ENCODE measurements at places on chromosomes 7 and 10.

- no peak for DNase-seq
Measured at GRCh38 chr7:132307465-132307864, 268.8 kb downstream of the PLXNA4 start.

DNA sequence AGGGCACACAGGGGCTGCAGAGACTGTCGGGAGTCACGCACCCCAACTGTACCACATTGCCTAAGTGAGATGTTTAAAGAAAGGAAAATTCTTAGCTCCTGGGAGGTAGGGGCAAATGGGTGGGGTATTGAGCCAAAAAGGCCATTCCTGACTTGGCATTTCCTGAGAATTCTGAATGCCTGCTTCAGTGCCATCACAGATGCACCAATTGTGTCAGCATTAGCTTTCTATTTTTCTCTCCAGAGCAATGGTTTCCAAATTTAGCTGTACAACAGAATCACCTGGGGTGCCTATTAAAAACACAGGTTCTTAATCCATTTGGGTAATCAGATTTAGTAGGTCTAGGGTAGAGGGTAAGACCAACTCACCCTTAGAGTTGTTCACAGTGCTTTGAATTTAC, 43.1 kb downstream of the LSMEM1 start:
- no peak for DNase-seq

- no peak for DNase-seq
Measured at GRCh38 chr10:14259696-14260566, 70.8 kb downstream of the FRMD4A start.

DNA sequence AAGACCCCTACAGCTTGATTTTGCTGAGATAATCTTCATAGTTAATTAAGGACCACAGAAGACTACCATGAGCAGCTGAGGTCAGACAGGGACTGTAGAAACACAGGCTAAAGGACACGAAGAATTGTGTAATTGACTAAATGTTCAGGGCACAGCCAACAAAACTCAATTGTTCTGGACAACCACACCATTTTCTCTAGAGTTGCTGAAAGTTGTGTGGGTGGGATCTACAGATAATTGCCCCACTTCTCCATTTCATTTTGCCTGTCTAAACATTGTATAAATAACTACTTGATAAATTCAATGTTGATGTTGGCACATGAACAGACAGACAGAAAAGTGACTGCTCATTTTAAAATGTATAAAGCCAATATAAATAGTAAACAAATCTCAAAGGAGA, 39.0 kb upstream of the SLC16A12 start:
- no peak for DNase-seq

GRCh38 chr10:80068270-80068669, 10.2 kb upstream of the TMEM254 start:
- no peak for DNase-seq

- DNase-seq, result no peak
Measured at GRCh38 chr7:112510001-112510742, 29.4 kb downstream of the LSMEM1 start.

GRCh38 chr7:99579281-99579955, 18.6 kb upstream of the TMEM225B start:
- DNase-seq, result no peak

DNA sequence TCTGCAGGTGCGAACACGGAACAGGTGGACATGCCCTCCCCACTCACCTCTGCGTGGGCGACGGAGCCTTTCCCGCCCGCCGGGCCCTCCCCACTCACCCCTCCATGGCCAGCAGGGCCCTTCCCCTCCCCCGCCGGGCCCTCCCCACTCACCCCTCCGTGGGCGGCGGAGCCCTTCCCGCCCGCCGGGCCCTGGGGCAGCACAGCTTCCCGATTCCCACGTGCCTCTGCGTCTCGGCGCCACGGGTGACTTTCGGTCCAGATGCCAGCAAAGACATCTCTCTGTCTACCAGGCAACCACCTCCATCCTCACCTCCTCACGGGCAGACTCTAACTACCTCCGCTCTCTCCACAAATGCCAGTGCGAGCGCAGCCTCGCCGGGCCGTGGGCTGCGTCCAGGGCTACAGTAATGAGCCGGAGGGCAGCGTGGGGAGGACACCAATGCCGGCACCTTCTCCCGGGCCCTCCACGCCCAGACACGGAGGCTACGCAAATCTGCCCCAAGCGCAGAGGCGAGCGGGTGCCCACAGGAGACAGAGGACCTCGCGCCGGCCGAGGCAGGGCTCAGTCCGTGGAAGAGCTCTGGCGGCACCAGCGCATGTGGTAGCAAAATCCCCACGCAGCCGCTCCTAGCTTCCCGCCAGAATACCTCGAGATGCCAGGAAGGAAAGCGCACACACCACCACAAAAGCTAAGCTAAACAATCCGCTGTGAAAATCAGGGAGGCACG, 21.8 kb downstream of the GPER1 start:
- DNase-seq, result no peak

GRCh38 chr7:28083164-28083997, 97.2 kb downstream of the JAZF1 start:
- DNase-seq, result no peak

- DNase-seq, result no peak
Measured at GRCh38 chr10:128943111-128943510, 523.9 kb upstream of the MGMT start.

DNA sequence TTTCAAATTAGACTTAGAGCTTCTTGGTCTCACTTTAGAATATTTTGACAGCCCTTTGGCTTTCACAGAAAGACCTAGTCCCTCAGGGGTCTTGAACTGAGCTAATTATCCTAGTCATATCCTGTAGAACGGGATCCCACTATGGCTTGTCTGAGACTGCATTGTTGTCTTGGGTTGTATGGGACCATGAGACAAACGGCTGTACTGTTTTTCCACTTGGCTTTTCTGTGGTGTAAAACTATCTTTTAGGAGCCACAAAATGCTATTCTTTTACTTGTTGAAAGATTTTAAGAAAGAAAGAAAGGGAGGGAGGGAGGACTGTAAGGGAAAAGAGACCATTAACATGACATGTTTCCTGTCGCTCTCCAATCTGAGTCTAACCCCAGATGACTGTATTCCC, 432.5 kb downstream of the AUTS2 start:
- DNase-seq, result no peak

GRCh38 chr10:895324-895723, 36.2 kb downstream of the LARP4B start:
- DNase-seq, result no peak

DNA sequence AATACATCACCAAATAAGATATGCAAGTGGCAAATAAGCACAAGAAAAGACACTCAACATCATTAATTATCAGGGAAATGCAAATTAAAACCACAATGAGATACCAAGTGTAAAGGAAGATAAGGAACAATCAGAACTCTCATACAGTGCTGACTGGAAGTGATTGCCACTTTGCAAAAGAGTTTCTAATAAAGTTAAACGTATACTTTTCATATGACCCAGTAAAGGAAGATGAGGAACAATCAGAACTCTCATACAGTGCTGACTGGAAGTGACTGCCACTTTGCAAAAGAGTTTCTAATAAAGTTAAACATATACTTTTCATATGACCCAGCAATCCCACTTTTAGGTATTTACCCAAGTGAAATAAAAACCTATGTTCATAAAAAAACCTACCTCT, 12.2 kb upstream of the JMJD1C start:
- no peak for DNase-seq

DNA sequence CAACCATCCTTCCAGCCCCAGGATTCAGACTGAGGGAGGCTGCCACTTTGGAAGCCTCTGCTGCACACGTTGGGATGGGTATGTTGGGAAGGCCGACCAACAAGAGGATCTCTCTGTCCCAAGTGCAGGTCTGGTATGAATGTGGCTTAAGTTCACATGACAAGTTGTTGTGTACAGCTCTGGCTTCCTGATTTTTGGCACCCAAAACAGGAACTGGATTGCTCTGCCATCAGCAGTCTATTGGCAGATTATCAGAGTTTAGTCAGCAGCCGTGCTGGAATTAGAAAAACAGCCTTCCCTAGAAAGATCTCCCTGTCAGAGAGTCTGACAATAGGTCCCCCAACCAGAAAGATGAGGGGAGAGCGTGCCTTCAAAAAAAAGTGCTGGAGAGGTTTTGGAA, 66.9 kb downstream of the GOLGA7B start:
- DNase-seq, result no peak

DNA sequence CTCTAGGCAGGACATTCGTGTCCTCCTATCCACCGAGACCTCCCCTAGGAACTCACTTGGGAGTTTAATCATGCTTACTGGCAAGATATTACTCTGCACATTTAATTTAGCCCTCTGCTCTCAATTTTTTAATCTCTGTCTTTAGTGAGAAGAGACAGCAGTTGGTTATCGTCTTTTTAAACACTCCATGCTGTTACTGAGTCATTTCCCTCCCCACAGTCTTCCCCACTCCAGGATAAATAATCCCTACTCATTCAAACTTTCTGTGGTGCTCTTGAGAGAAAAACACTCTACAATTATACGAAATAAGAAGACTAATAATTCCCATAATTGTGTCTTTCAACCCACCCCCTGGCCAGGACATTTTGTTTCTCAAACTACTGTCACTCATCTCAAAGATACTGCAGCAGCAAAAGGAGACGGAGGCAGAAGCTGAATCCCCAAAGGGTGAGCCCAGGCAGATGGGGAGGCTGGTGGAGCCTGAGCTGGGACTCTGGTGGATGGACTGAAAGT, 84.2 kb downstream of the ANK3 start:
- DNase-seq, result no peak

- no peak for DNase-seq
Measured at GRCh38 chr10:104515678-104516199, 125.4 kb upstream of the SORCS3 start.

- no peak for DNase-seq
Measured at GRCh38 chr10:72692744-72692993, 726 bp downstream of the MCU start.

DNA sequence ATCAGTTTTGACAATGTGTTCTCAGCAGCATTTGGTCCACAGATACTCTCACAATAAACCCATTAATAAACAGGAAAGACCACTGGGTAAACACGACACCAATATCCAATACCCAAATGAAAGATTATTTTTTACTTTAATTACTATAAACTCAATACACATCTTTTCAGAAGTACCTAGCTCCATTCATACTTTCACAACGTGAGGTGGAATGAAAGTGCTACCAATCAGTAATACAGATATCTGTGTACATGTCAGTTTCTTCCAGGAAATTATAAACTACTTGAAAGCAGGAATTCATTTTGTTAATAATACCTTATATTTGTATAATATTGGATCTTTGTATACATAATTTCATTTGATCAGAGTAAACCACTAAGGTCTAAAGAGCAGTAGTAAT, 11.9 kb downstream of the CDK6 start:
- DNase-seq, result no peak

DNA sequence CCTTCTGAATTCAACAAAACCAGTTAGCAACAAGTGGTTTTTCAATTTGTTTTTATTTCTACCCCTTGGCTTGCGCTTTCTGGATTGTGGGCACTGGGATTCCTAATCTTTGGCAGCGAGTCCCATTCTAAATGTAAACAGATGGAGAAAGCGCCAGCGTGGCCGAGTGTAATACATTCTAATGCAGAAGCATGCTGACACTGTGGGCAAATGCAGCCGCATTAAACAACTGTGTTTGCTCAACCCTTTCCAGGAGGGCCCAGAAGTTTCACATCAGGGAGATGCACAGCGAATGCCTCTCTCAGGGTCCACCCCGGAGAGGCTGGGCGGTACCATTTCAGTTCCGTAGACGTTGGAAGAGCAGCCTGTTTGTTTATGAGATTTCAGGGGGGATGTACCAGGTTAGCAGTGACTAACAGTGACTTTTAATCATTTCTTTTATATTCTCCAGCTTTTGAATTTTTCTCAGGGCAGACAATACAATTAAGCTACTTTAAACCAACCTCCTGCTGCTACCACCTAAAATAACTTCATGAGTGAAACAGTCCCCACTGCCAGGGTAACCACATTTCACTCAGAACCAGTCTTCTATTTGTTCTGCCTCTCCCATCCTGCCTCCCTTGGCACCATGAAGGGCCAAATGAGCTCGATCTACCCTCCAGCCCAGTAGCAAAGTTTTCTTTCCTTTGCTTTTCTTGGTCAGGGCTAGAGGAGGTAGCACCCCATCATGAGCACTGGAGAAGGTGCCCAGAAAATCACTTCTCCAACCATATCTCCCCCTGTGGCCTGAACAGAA, 164.2 kb upstream of the ITGB1 start:
- DNase-seq, result no peak

- DNase-seq, result no peak
Measured at GRCh38 chr10:96222441-96222840, 48.9 kb downstream of the BLNK start.

GRCh38 chr10:49350846-49351532, 44.9 kb downstream of the DRGX start:
- DNase-seq, result no peak

- DNase-seq, result peak; percentile 71
Measured at GRCh38 chr10:100518761-100519241, 860 bp downstream of the SEC31B start.

- DNase-seq, result no peak
Measured at GRCh38 chr10:102777711-102778453, 34.1 kb downstream of the WBP1L start.

DNA sequence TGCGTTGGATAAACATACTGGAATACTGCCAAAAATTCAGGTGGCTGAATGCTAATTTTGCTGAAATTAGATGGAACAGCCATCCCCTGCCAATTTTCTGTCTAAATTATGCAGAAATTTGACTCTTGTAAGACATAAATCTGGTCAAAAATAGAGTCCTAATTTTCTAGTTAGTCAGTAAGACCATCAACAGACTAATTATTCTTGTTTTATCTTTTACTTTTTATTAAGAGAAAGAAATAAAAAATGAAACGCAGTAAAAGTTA, 110.3 kb upstream of the GATA3 start:
- no peak for DNase-seq

DNA sequence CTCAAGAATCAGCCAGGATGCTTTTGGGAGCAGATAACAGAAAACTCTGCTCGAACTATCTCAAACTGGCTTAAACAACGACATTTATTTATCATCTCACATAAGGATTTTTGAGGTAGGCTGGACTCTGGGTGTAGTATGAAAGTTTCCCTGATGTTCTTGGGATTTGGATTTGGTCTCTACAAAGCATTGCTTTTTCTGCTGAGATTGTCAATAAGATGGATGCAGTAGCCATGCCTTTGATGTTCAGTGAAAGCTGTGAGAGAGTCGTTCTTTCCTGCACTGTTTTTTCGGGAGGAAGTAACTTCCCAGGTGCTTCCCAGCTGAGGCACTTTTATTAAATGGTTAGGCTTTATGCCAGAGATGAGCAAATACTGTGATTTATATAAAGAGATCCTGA, 181.1 kb downstream of the PRKG1 start:
- DNase-seq, result no peak

DNA sequence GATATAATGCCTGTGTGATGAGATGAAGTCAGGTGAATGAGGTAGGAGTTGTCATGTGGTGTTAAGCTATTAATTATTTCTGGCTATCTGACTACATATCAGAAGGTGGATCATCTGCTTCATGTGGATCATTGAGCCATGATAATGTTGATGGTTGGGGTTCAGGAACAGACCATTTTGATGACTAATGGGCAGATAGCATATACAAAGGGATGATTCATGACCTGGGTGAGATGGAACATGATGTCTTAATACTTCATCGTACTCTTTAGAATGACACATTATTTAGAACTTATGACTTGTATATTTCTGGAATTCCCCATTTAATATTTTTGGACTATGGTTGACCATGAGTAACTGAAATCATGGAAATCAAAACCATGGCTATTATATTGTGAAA, 155.1 kb downstream of the OR13A1 start:
- no peak for DNase-seq

- DNase-seq, result no peak
Measured at GRCh38 chr7:8765374-8765773, 332.0 kb downstream of the NXPH1 start.

- DNase-seq, result peak; percentile 47
Measured at GRCh38 chr10:22652988-22653481, 61.3 kb downstream of the PIP4K2A start.
